ENCODE measurements at places on chromosomes 7 and 10. TPM values are rescaled to one million over a fixed set of nuclear protein-coding genes. Genes with fewer than 3 reads are reported as not detected.

Gene NKX1-2
- polyA plus RNA-seq = not detected

Gene CH25H
- 0.13 TPM for polyA plus RNA-seq

Gene COL28A1
- 8.1 TPM for polyA plus RNA-seq

Gene GSAP
- polyA plus RNA-seq = 14.5 TPM

Gene GNG11
- polyA plus RNA-seq = 43.8 TPM

Gene PLCE1
- 29.4 TPM for polyA plus RNA-seq

Data from renal pelvis (tissue), 12 donors.